ENCODE measurements at places on chromosomes 16 and 17.

GRCh38 chr17:43915559-43915958, 8.2 kb upstream of the MPP2 start:
- DNase-seq, result no peak

GRCh38 chr17:48143629-48144028, 36.1 kb downstream of the SNX11 start:
- DNase-seq, result no peak

GRCh38 chr17:82862737-82863382, 23.0 kb upstream of the ZNF750 start:
- no peak for DNase-seq

DNA sequence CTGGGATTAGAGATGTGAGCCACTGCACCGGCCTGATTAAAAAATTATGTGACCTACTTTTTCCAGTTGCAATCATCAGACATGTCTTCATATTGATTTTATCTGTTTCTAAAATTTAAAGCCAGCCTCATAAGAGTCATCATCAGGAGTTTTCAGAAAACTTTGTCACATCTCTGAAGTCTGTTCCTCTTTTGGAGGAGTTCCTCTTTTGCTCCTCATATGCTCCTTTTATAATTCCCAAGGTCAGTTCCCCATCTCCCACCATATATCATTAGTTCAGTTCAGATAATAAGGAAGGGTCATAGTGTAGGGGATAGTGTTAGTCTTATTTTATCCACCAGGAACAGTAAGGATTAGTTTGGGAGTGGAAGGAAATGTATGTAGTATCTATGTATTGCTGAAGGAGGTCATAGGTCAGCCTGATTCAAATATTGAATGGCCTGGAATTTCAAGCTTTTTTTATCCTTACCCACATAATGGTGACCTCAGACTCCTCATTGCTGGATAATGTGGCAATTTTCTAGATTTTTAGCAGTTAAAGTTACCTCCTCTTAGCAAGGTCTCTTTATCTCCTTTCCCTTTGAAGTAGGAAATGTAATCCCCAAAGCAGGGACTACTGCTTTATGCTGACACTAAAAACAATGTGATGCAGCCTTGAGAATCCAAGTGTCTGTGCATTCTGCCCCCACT, 13.8 kb upstream of the DUSP14 start:
- DNase-seq, result no peak

DNA sequence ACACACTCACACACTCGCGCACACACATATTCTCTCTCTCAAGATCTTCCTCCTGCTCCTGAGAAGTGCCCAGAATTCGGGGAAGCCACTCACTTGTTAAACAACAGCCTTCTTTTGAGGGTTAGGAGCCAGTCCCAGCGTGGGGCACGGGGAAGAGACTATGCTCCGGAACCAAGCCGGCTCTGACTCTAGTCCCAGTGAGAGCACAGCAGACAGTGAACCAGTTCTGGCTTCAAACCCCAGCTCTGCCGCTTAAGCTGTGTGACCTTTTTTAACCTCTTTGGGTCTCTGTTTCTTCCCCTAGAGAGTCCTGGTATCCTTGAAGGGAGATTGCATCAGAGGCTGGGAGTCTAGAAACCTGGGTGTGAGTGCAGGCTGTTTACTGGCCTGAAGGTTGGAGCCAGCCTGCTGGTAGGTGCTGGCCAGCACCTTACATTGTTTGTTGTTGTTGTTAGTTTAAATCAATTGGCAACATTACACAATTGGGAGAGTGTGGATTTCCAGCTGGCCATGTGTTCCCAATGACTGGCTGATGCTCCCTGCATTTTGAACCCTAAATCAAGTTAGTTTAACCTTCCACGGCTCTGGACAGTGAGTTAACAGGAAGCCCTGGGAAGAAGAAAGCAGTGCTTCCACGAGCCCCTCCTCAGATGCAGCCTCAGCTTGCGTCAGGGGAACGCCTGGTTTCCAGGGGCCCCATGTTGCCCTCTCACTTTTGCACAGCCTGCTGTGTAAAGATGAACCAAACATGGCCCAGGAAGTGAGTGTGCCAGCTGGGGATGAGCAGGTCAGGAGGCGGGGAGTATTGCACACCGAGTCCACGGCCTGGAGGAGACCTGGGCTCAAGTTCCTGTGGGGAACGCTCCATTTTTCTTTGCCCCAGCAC, 71.5 kb downstream of the GAS7 start:
- DNase-seq, result no peak

GRCh38 chr17:27247071-27247957, 46.6 kb upstream of the WSB1 start:
- no peak for DNase-seq

DNA sequence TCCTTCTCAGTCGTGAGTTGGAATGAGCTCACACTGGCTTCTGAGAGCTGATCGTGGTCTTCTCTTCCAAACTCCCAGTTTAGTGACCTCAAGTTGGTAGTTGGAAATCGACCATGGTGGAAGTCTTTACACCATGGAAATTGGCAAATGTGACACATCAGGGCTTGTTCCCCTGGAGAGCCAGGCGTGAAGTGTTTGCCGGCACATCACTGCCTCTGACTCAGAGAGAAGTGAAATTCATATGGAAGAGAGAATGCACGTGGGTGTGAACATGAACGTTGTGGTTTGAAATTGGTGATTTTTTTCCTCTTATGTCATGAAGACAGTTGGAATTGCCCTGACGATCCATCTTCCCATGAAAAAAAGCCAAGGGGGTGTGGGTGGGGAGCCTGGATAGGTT, 47.4 kb downstream of the AXIN2 start:
- DNase-seq, result no peak

GRCh38 chr16:30349675-30350074, 5.4 kb downstream of the CD2BP2 start:
- no peak for DNase-seq

- no peak for DNase-seq
Observed at GRCh38 chr17:38425744-38426143, 2.5 kb upstream of the ARHGAP23 start.

GRCh38 chr17:41387670-41388069, 5.6 kb upstream of the KRT34 start:
- DNase-seq, result no peak

GRCh38 chr17:80633207-80633606, 88.6 kb downstream of the RPTOR start:
- DNase-seq, result no peak
